ENCODE measurements at places on chromosomes 4 and X.

- no peak for DNase-seq
Measured at GRCh38 chrX:44898411-44899221, 25.6 kb downstream of the KDM6A start.

GRCh38 chrX:133709501-133709900 is 275.9 kb downstream of the GPC3 start:
- no peak for DNase-seq

DNA sequence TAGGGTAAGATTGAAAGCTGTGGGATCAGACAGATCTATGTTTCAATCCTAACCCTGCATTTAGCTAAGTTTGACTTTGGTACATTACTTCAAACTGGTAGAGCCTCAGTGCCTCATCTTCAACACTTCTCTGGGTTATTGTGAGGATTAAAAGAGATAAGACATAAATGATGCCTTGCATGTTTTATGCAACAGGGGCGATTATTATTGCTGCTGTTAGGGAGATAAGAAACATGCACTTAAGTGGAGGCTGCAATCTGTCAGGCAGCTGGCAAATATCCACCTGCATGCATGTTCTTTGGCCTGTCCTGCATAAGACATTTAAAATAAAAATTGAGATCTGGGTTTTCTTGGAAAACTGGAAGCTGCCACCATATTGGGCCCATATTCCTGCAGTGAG is 24.6 kb downstream of the UNC5C start:
- no peak for DNase-seq

DNA sequence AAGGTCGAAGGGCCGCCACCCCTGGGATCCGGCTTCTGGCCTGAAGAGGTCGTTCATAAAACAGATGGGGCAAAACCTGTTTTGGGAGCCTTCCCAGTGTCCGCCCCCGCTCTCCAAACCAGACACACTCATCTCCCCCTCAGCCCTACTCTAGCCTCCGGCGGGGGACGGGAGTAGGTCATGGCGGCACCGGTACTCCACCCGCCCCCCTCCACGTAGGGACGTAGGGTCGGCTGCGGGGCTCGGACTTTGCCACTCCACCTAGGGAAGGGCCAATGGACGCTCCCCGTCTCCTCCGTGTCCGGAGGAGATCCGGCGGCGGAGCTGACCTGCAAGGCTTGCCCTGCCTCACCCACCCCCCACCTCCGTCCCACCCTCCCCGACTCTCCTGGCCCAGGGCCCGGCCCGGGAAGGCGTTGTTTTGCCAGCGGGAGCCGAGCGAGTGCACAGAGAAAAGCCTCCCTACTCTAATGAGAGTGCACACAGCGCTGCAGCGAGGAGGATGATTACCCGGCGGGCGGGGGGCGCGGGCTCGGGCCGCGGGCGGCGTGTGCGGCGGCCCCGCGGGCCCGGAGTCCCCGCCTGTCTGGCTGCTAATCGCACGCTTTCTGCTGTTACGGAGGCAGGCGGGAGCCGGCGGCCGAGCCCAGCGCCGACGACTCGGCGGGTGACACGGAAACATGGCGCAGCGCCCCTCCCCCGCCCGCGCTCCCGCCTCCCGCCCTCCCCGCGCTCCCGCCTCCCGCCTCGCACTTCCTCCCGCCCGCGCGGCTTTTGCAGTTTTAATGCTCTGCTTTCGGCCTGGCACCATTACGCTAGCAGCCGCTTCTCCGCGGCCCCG is 8.3 kb upstream of the BCOR start:
- DNase-seq = peak; percentile 63

- DNase-seq = no peak
Measured at GRCh38 chr4:186144946-186145569, 40.6 kb downstream of the FAM149A start.

DNA sequence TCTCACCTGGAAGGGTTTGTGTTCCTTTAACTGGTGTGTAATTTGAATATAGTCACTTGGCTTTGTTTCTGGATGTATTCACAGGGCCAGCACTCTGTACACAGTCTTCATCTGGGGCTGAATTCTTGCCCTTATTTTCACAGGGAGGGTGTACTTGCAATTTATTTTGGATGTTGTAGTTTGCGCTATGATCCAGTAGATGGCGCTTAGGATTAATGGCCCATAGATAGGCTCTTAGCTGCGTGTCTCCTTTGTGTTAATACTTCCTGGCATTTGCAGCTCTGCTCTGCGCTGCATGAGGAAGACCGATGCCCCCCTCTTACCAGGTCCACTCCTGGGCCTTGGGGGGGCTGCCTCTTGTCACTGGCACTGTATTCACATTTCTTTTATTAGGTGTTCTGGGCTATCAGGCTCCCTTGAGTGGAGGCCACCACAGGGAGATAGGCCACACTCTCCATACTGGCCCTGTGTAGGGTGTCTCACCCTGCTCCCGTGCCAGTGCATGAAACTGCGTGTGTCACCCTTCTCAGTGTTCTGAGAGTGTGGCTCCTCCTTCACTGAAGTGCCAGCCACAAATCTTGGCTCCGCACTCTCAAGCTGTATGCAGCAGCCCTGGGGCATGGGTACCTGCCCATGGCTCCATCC is 562.2 kb downstream of the ZIC3 start:
- no peak for DNase-seq

DNA sequence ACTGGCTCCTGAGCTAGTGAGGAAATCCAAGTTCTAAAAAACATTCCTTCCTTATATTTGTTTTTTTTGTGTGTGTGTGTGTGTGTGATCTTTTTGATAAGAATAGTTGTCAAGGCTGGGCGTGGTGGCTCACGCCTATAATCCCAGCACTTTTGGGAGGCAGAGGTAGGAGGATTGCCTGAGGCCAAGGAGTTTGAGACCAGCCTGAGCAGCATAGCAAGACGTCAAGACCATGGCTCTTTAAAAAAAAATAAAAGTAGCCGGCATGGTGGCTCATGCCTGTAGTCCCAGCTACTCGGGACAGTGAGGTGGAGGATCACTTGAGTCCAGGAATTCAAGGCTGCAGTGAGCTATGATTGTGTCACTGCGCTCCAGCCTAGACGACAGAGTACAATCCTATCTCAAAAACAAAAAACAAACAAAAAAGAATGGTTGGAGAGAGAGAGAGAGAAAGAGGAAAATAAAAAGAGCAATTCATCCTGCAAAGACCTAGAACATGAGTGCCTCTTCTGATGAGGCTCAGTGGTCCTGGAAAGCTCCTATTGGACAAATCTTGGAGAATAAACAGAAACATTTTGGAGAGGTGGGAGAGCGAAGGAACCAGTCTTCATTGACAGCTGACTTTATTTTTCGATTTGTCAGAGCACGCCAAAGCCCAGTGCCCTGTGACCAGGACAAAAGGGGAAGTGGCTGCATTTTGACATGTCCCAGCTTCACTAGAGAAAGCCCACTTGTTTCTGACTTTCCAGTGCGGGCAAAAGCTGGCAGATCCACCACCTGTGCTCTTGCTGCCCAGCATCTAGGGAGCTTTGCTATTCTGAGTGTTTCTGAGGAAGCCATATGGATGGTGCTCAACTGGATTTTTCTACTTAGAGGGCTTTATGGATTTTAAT is 244.7 kb downstream of the PALLD start:
- DNase-seq = no peak

GRCh38 chr4:17846266-17846665 is 35.5 kb downstream of the NCAPG start:
- no peak for DNase-seq

GRCh38 chr4:165634766-165635165 is 238.3 kb upstream of the TLL1 start:
- no peak for DNase-seq

- no peak for DNase-seq
Measured at GRCh38 chr4:123856689-123857545, 460.3 kb downstream of the SPRY1 start.

DNA sequence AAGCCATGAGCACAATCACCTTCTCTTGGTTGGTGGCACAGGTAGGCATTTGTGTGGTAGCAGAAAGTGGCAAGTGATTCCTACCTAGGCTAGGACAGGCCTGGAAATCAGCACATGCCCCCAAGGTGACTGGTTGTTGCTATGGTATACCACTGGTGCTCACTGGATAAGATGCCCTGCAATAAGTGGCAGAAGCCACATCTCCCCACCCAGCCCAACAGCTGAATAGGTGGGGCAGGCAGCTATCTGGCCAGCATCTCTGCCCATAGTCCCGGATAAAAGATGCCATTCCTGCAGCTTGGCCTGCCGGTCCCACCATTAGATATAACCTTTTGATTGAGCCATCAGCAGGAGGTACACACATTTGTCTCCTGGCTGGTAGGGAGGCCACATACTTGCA is 21.1 kb downstream of the AMER1 start:
- DNase-seq = no peak

DNA sequence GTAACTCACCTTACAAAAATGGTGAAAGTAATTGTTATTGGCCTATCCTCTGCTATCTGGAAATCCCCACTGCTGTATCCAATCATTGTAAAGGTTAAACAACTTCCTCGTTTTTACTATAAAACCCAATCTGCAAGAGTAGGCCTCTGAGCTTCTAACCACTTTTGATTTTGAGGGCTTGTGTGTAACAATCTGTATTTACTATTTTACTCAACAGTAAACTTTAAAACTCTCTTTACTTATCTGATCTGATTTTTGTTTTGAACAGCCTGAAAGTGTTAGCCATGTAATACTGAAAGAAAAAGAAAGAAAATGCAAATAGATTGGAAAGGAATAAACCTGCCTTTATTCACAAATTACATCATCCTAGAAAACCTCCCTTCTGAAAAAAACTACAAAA is 63.1 kb downstream of the SLC10A7 start:
- DNase-seq = no peak

DNA sequence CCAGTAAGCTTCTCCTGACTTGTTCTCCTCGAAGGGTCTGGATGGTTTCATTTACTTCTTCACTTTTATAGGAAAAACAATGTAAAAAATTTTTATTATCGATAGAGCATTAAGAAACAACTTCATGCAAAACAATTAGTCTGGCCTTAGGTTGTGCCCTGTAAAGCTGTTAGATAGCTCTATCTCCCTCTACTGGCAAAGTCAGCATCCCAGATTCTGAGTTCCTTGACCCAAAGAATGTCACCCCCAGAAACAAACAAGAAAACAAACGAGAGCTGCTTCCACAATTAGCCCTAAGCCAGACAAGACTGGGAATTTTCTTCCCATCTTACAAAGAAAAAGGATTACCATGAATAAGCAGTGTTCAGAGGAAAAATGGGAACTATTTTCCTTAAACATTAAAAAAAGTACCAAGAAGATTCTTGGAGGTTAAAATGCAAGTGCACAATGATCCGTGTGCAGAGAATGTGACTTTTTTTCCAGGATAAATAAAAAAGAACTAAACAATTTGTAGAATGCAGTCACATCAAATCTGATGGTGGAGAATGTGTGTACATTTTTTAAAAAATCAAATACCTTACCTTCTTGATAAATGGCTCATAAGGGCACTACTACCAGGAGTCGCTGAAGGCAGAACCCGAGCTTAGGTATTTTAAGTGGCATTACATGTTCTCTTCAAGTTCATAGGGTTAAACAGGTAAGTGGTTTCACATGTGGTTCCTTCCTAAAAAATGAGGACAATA is 293.2 kb downstream of the FBXO8 start:
- DNase-seq = no peak

GRCh38 chrX:115233497-115234455 is at the start of gene LRCH2:
Gene LRCH2 (minus strand): TSS chrX:115234096. CDS start chrX:115234041, 55 bp downstream.
- no peak for DNase-seq

- DNase-seq = no peak
Measured at GRCh38 chrX:94850811-94851210, 1176.8 kb downstream of the FAM133A start.

GRCh38 chr4:70868778-70869177 is 29.1 kb upstream of the GRSF1 start:
- no peak for DNase-seq

- no peak for DNase-seq
Measured at GRCh38 chrX:111503485-111503993, 7.9 kb upstream of the SERTM2 start.

DNA sequence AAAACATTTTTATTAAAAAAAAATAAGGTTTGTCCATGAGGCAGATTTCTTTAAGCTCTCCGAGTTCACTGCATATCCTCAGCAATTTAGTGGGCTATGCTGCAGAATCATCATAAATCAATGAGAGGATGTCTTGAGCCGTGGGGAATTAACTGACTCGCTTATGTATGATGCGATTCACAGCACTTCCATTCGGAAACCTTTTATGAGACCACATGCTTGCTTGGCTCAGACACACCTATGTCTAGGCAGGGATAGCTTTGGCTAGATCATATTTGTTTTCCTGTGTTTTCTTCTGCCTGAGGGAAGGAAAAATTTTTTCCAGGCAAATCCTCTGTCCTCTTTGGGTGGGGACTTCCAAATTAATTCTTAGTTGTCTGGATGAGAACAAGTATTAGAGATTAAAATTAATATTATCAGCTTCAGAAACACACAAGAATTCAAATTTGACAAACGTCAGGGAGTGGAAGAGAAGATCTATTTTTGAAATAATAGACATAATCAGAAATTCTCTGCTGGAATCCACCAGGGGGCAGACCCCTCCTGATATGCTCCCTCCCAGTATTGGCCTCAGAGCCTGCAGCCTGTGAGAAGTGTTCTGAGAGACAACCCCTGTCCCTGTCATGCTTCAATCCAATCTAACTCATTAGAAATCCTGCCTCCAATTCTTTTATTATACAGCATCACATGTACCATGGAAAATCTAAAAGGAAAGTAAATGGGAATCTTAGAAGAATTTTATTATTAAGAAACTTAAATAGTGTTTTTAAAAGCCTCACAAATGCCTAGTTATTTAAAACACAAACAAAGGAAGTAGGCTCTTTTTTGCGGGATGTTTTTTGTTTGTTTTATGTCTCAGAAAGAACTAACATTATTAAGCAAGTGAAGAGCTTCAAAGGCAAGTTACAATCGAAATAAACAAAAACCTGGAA is 345.1 kb upstream of the TACR3 start:
- no peak for DNase-seq

- no peak for DNase-seq
Measured at GRCh38 chr4:168849997-168850396, 160.1 kb downstream of the CBR4 start.

DNA sequence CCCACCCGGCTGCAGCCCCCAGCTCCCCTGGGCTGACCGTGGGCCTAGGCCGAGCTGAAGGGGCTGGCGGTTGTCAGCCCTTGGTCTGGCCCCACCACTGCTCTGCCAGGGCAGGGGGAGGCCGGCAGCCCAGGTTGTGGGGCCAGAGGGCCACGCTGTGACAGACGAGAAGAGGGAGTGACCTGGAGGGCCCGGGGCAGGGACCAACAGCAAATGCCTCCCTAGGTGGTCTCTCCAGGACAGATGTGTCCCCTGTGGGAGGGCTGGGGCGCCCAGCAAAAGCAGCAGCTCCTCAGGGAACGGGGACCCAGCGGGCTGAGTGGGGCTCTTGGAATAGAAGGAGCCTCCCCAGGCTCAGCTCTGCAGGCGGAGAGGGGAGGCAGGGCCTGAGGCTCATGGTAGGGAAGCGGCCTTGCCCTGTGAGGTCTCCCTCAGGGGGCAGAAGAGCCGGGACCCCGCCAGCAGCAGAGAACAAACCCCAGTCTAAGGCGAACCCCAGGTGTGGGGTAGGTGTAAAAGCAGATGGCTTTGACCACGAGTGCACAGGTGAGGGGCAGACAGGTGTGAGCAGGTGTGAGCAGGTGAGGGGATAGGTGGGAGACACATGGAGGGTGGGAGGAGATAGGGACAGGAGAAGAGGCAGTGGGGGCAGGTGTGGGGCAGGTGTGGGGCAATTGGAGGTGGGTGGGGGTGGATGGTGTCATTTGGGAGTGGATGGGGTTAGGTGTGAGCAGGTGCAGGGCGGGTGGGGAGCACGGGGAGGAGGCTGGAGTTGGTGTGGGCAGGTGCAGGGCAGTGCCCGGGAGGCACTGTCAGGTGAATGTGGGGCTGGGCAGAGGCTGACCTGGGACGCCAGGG is 34.1 kb upstream of the SPON2 start:
- peak; percentile 26 for DNase-seq

- no peak for DNase-seq
Measured at GRCh38 chr4:185033072-185033471, 14.8 kb downstream of the HELT start.

- no peak for DNase-seq
Measured at GRCh38 chr4:30056016-30056766, 664.0 kb upstream of the PCDH7 start.

Data from activated CD4-positive, CD25-positive, alpha-beta regulatory T cell treated with anti-CD3 and anti-CD28 coated beads, Interleukin-2, amount 50 U/mL, for 72 hours (primary cell).